H1 (cell line): ENCODE measurements at places on chromosomes 3 and 15. TPM values are rescaled to one million over a fixed set of nuclear protein-coding genes. Genes with fewer than 3 reads are reported as not detected.

DNA sequence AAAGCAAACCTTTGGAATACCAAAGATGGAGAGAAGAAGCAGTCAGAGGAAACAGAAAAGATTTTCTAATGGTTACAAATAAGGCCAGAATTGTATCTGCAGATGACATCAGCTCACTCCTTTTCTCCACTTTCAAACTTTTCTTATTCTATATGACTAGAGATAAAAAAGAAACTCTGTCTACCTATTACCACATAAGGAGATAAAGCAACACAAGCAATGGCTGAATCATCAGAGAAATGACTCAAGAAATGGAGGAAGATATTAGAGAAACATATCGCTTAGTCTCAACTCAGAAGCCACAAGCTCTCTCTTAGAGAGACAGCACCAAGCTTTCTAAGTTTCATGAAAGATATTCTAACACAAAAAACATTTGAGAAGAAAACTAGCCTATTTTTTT is 784.0 kb downstream of the ZPLD1 start:
- no peak overlapping the region for H3K4me3 ChIP-seq
- no peak for DNase-seq
- H3K27ac ChIP-seq: no peak overlapping the region
- no peaks in the 10 kb centered on the region for H3K27me3 ChIP-seq

GRCh38 chr3:48466386-48467109 is 20.0 kb downstream of the ATRIP start:
- peaks cover 17% of the 10 kb centered on the region; the same call in 1 of the 2 replicates for H3K4me1 ChIP-seq
- H3K27me3 ChIP-seq: no peaks in the 10 kb centered on the region
- peak overlapping the region; percentile 88 for H3K27ac ChIP-seq
- no peak for DNase-seq

DNA sequence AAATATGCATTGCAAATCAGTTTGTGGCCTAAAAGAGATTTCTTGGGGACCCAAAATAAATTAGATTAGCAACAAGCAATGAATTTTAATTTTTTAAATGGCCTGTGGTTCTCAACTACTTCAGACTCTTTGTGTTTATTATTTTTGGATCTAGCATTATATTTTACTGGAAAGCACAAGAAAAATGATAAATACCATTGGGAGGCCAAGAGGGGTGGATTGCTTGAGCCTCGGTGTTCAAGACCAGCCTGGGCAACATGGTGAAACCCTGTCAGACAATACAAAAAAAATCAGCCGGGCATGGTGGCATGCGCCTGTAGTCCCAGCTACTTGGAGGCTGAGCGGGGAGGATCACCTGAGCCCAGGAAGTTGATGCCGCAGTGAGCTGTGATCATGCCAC is 13.6 kb downstream of the LACTB start:
- no peaks in the 10 kb centered on the region for H3K27me3 ChIP-seq
- DNase-seq: no peak
- H3K4me3 ChIP-seq: no peak overlapping the region
- no peaks in the 10 kb centered on the region for H3K36me3 ChIP-seq
- no peak overlapping the region for H3K27ac ChIP-seq

GRCh38 chr3:48915296-48915695 is 3.3 kb upstream of the ARIH2 start:
- no peak overlapping the region for H3K27ac ChIP-seq
- DNase-seq: no peak
- H3K4me1 ChIP-seq: 0 out of 2 replicates have a peak, but pooled peaks cover 2% of the 10 kb centered on the region
- no peaks in the 10 kb centered on the region for H3K36me3 ChIP-seq
- H3K27me3 ChIP-seq: no peaks in the 10 kb centered on the region
- no peak overlapping the region for H3K4me3 ChIP-seq

DNA sequence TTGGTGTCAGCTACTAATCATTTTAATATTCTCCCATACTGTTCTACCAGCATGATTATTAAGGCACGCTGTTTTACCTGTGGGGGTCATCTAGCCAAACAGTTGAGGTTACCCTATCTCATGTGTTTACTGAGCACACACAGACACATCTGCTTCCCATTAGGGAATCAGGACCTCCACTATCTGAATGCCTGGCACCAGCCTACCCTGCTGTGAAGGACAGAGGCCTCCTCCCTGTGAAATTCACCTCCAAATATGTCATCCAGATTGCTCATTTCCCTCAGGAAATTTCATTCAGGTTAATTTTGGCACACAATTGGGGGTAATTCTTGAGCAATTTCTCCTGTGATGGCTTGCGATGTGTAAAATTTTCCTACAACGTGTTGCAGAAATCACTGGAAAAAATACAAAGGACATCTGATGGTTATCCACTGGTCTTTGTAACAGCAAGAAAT is 155.6 kb upstream of the NR2E3 start:
- H3K27me3 ChIP-seq: no peaks in the 10 kb centered on the region
- no peak for DNase-seq
- no peak overlapping the region for H3K27ac ChIP-seq
- H3K4me1 ChIP-seq: no peaks in the 10 kb centered on the region; the same call in 1 of the 2 replicates
- no peaks in the 10 kb centered on the region for H3K36me3 ChIP-seq

DNA sequence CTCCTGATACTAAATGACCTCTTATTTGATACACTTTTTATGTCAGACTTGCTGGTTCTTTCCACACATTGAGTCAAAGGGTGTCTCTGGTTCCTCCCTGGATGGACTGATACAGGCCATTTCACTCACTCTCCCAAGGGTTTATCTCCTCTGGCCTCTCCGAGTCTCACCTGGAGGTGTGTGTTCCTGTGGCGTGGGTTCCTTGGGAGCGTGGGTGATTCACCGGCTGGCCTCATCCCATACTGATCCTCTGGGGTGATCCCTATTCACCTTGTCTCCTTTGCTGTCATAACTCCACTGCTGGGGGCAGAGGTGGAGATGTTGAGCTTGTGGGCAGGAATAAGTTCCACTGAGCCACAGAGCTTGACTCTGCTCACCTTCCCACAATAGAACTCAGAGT is 61.1 kb downstream of the ST6GAL1 start:
- H3K4me1 ChIP-seq: peaks cover 6% of the 10 kb centered on the region
- H3K27me3 ChIP-seq: no peaks in the 10 kb centered on the region
- no peak overlapping the region for H3K4me3 ChIP-seq
- H3K27ac ChIP-seq: no peak overlapping the region
- DNase-seq: no peak

- no peak overlapping the region for H3K4me3 ChIP-seq
- no peaks in the 10 kb centered on the region for H3K36me3 ChIP-seq
- no peak for DNase-seq
Measured at GRCh38 chr3:157113832-157114505, 46.0 kb downstream of the CCNL1 start.

DNA sequence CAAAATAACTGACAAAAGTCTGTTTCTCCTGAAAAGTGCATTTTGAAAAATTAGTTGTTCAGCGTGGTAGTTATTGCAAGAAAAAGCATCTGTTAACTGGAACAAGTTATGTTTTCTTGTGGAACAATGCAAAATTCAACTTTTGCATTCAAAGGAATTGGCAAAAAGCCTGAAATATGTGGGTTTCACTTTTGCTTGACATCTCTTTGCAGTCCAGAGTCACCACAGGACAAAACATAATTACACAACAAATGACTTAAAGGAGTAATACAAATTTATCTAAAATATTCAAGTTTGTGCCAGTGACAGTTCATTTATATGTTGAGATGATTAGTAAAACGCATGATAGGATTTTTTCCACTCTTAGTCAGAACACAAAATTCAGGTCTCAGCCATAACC is 96.3 kb upstream of the P2RY1 start:
- no peaks in the 10 kb centered on the region for H3K36me3 ChIP-seq
- H3K27me3 ChIP-seq: no peaks in the 10 kb centered on the region
- no peak overlapping the region for H3K4me3 ChIP-seq
- no peak overlapping the region for H3K27ac ChIP-seq

- H3K36me3 ChIP-seq: no peaks in the 10 kb centered on the region
- H3K4me3 ChIP-seq: peak overlapping the region; percentile 14; the same call in 1 of the 2 replicates
- no peaks in the 10 kb centered on the region for H3K27me3 ChIP-seq
Measured at GRCh38 chr15:79919090-79919748, 22.4 kb upstream of the MTHFS start.

- no peak overlapping the region for H3K27ac ChIP-seq
- H3K27me3 ChIP-seq: no peaks in the 10 kb centered on the region
- H3K4me3 ChIP-seq: no peak overlapping the region
- no peaks in the 10 kb centered on the region for H3K4me1 ChIP-seq
Measured at GRCh38 chr3:184022323-184022722, 4.6 kb upstream of the ABCC5 start.

- no peaks in the 10 kb centered on the region for H3K36me3 ChIP-seq
- H3K4me1 ChIP-seq: peaks cover 4% of the 10 kb centered on the region
- no peaks in the 10 kb centered on the region for H3K27me3 ChIP-seq
- no peak overlapping the region for H3K27ac ChIP-seq
- H3K4me3 ChIP-seq: no peak overlapping the region
Measured at GRCh38 chr3:139627759-139628158, 50.0 kb downstream of the NMNAT3 start.

DNA sequence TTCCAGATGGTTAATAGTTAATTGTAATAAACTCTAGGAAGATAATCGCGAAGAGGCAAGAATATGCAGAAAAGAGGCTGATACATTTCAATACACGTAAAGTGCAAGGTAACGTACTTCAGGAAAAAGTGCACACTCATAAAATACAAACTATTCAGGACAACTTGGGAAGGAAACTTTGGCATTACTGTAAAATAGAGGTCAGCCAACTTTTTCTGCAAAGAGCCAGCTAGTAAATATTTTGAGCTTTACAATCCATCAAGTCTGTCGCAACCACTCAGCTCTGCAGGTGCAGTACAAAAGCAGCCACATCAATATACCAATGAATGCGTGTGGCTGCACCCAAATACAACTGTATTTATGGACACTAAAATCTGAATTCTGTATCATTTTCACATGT is 51.6 kb upstream of the THUMPD3 start:
- no peaks in the 10 kb centered on the region for H3K4me1 ChIP-seq
- DNase-seq: no peak
- H3K4me3 ChIP-seq: no peak overlapping the region
- no peaks in the 10 kb centered on the region for H3K36me3 ChIP-seq

DNA sequence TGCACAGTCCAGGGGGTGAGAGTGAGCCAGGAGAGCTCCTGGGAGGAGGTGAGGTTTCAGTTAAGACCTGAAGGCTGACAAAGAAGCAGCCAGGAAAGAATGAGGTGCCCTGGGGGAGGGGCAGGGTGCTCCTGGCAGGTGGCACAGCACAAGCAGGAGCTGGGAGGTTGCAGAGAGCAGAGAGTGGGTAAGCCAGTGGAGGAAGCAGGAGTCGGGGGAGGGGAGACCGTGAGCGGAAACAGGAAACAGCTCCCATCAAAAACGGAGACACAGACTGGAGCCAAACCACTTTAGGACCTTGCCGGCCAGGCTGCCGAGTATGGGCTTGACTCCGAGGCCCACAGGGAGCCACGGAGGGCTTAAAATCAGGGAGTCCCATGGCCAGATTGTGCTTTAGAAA is 12.1 kb upstream of the FBLN2 start:
- H3K36me3 ChIP-seq: no peaks in the 10 kb centered on the region
- no peak overlapping the region for H3K27ac ChIP-seq
- H3K4me1 ChIP-seq: peaks cover 2% of the 10 kb centered on the region; the same call in 1 of the 2 replicates

DNA sequence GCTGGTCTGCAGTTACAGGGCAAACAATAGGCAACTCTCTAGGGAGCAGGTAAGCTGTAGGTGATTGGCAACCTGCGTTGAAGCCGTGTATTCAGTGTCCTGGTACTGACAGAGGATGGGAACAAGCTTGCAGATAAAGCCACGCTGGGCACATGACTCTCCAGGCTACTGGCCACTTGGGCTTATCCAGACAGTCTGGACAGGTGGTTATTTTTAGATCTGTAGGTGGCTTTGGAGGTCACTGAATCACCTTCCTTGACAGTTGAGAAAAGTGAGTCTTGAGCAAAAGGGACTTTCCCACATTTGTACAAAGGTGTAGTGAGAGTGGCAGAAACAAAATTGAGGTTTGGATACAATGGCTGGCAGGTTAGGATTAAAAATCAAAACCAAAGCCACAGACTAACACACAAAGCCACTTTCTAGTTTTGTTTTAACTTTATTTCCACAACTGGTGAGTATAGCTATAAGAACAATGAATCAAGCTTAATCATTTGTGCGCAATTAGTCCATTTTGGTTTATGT is 22.3 kb upstream of the IL1RAP start:
- no peaks in the 10 kb centered on the region for H3K36me3 ChIP-seq
- no peak overlapping the region for H3K4me3 ChIP-seq
- H3K4me1 ChIP-seq: no peaks in the 10 kb centered on the region
- no peak overlapping the region for H3K27ac ChIP-seq
- no peak for DNase-seq
- no peaks in the 10 kb centered on the region for H3K27me3 ChIP-seq

DNA sequence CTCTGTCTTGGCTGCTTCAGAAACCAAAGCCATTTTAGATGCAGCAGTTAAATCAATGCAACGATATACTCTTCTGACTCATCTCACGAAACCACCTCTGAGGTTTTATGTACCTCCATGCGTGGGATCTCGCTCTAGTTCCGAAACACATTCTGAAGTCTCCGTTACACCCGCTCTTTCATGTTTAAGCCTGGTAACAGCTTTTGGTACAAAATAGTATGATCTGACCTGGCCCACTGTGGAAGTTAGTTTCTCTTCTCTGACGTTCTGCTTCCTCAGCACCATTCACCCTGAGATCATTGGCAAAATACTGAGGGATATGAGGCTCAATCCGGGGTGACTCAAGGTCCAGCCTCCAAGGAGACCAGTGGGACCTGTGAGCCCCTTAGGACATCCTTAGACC is 121.9 kb downstream of the TMEM266 start:
- H3K27me3 ChIP-seq: no peaks in the 10 kb centered on the region
- H3K27ac ChIP-seq: no peak overlapping the region
- no peaks in the 10 kb centered on the region for H3K36me3 ChIP-seq
- H3K4me3 ChIP-seq: no peak overlapping the region
- no peak for DNase-seq
- H3K4me1 ChIP-seq: 0 out of 2 replicates have a peak, but pooled peaks cover 3% of the 10 kb centered on the region

- no peaks in the 10 kb centered on the region for H3K4me1 ChIP-seq
- H3K4me3 ChIP-seq: no peak overlapping the region
- H3K27ac ChIP-seq: peak overlapping the region; percentile 47; the same call in 1 of the 2 replicates
- no peaks in the 10 kb centered on the region for H3K27me3 ChIP-seq
- peak; percentile 98 for DNase-seq
Measured at GRCh38 chr15:74835312-74835823, 7.6 kb downstream of the ULK3 start.

SLCO3A1 gene
- 15.1 and 15.3 TPM in 2 replicates for total RNA-seq

CLRN1 gene
- 0.35 and 0.59 TPM in 2 replicates for total RNA-seq

SNTN gene
- not detected in 2 replicates for total RNA-seq

IL17RB gene
- total RNA-seq: 6.9 and 7.0 TPM in 2 replicates

DPPA4 gene
- 734 and 772 TPM in 2 replicates for total RNA-seq
